Head of caudate nucleus (tissue), 42 donors: ENCODE measurements at places on chromosomes 7 and 10.

DNA sequence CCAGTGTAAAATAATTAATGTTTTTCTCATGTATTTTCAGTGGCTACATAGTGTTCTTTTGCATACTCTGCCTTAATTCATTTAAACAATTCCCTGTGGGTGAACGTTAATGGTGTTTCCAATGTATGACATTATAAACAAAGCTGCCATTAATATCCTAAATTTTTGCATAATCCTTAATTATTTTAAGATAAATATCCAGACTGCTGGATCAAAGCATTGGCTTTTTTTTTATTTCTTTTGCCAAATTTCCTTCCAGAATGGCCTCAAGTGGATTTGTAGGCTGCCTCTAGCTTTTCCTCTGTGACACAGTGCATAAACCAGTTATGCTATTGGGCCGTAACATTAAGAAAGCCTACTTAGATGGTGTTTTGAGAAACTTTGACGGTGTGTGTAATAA is 29.5 kb downstream of the MCM10 start:
- no peak for DNase-seq

DNA sequence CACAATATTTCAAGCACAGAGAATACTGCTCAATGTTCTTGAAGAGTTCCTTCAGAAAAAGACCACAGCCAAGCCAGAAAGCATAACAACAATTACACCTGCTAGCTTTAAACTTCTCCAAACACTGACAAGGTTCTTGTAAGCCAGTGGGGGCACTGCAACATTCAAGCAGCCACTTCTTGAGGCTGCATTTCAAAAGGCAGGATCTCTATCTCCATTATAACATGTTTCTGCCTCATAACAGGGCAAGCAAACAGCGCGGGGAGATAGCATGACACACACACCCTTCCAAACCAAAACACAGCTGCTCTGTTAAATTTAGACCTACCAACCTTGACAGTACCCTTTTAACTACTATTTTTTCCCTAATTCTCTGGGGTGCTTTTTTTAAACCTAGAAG is 30.8 kb downstream of the CHCHD3 start:
- no peak for DNase-seq

- DNase-seq, result no peak
Measured at GRCh38 chr7:67466109-67466508, 469.5 kb downstream of the TYW1 start.

GRCh38 chr10:26502986-26503385 is 64.8 kb downstream of the APBB1IP start:
- no peak for DNase-seq

DNA sequence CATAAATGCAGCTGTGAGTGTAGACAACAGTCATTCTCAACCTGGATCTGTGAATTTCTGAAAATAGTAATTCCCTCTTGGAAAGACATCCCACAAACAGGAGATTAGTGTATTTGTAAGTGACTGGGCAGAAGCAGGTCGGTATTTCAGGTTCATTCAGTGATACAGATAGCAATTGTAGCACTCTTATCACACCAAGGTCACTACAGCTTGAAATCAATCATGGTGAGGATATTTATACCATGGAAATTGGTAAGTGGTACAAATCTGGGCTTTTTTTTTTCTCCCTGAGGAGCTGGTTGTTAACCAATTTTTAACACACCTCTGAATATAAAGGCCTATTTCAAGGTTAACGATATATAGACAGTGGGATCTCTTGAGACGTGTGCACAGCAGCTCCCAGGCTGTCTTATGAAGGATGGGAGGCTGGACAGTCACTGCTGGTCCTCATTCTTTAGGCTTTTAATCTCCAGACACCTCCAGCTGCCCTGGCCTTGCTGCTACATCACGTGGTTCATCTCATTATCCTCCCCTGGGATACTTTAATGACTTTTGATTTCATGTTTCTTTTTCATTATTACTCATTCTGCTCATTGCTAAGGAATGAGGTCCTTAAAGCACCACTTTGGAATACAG is 87.1 kb downstream of the ITGA8 start:
- no peak for DNase-seq

DNA sequence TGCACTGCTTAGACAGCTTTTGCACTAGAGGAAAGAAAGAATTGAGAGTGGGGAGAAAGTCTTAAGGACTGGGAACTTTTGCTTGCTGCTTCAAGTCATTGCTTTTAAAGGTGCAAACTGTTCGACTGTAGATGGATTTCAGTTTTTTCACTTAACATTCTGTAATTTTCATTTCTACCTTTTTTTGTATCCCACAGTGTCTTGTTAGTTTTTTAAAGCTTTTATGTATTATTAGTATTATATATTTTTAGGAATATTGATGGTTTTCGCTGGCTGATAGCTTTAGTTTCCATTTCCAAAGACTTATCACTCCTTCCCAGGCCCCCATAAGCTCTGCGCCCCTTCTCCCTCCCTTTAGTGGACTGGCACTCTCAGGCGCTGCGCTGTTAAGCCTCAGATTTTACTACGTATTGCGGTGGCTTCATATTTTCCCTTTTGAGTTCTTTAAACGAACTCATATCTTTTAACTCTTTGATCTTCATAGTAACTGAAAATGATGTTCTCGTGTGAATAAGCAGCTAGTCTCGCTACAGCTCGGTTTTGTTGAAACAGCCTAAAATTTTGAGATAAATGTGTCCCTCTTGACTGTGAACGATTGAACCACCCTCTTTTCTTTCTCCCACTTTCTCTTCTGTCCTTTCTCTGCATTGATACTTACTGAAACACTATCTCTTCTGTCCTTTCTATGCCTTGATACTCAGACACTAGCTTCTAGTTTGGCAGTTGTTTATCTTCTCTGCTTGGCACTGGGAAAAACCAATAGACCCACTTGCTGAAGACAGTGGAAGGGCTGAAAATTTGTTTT is 2.5 kb upstream of the ETV1 start:
- no peak for DNase-seq

GRCh38 chr10:124604214-124605000 is 139.8 kb downstream of the FAM53B start:
- DNase-seq, result no peak

DNA sequence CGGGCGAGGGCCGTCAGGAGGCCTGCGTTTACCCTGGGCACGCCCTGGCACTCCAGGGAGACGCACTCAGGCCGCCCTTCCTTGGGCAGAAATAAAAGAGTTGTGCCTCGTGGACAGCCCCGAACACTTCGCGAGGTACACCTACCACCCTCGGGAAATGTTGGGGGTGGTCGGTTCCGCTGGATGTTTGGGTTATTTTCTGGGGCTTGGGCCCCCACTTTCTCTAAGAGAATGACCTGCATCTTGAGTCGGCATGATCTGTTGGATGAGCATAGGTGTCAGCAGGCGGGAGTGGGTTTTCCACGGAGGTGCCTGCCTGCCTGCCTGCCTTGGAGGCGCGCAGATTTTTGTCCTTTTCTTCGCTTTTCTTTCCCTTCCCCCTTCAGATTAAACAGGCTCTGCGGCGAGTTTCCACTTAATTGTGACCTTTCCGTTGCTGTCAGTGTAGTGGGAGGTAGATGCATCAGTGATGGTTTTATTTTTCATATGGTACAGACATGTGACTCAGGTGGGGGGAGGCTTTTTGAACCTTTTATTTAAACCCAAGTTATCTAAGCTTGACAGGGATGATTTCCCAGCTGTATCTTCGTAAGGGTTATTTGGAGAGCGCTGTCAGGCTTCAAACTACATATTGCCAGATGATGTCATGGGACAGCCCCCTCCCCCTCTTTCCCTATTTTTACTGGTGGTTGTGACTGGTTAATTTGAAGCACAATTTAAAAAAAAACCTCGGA is 661 bp downstream of the HECTD2 start:
- DNase-seq, result peak; percentile 44

- no peak for DNase-seq
Measured at GRCh38 chr7:51785876-51786275, 469.3 kb upstream of the COBL start.

- DNase-seq, result peak; percentile 31
Measured at GRCh38 chr10:119395280-119396007, 147.1 kb downstream of the RGS10 start.

DNA sequence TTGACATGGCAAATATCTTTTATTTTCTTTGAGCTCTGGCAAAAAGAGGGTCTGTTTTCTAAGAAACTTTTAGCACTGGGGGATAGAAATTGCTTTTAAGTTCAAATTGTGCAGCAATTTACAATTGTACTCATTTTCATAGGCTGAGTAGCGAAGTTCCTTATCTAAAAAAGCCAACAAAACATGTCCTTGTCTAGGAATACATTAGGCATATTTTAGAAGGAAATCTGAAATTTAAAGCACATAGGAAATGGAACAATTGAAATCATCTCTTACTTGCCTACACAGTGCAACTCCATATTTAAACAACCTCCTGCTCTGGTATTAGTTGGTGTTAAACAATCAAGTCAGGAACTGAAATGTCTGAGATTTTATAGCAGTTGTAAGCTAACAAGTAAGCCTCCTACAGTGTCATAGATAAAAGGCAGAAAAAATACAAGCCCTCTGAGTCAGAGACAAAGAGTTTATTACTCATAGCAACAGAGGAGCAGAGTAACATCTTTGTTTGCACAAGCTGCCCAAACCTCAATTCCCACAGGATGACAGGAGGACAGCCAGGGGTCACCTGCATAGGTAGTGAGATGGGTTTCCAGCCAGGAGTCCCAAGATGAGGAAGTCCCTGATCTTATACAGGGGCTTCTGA is 280.2 kb upstream of the HGF start:
- DNase-seq, result no peak

GRCh38 chr7:74173491-74173865 is 678 bp upstream of the EIF4H start:
- no peak for DNase-seq

GRCh38 chr7:115019882-115020605 is 98.2 kb downstream of the MDFIC start:
- DNase-seq, result no peak

GRCh38 chr7:33727315-33727714 is 178.0 kb upstream of the BMPER start:
- DNase-seq, result no peak

DNA sequence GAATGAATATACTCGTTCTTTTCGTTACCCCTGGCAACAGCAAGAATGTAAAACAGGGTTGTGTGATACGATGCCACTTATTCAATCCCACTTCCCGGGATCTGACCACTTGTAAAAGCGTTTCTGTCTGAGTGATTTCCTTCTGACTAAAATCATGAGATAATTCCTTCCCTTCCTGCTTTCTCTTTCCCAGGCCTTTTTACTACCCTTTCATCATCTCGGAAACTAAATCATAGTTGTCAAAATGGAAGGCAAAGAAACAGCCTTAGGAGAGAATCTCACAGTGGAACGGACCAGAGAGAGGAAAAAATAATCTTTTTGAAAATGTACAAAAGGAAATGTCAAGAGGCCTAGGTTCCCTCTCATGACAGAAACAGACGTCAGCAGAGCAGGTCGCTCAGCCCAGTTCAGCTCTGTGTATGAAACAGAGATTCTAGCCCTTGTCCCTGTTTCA is 29.8 kb downstream of the DIP2C start:
- DNase-seq, result no peak

DNA sequence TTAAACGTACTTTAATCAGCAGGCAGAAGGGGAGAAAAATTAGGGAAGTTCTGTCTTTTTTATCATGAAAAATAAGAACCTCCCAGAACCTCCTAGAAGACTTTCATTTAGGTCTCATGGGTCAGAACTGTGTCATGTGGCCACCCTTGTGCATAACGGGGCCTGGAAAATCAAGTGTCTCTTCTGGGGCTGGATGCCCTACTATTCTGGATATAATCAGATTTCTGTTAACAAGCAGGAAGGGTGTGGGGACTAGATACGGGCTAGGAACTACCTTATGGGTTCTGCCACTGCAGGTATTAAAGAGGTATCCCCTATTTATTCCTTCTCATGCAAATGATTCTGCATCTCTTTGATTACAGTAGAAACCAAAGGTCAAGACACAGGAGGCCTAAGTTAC is 14.1 kb downstream of the LANCL2 start:
- no peak for DNase-seq

GRCh38 chr10:66723608-66724400 is 202.0 kb upstream of the LRRTM3 start:
- no peak for DNase-seq

DNA sequence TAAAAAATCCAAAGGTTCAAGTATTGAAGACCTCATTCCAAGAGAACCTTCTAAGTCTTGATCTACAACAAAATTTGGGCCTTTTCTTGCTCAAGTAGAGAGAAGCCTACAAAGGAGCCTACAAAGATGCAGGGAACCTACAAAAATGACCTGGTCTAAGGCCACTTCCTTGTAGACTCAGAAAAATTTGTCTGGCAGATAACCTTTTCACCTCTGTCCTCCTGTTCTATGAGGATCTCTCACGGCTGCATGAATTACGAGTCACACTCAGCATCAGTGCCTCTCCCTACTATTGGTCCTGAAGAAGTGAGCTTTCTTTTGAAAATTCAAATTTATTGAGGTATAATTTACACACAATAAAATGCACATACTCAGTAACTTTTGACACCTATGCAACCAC is 29.3 kb downstream of the CCNJ start:
- DNase-seq, result no peak

DNA sequence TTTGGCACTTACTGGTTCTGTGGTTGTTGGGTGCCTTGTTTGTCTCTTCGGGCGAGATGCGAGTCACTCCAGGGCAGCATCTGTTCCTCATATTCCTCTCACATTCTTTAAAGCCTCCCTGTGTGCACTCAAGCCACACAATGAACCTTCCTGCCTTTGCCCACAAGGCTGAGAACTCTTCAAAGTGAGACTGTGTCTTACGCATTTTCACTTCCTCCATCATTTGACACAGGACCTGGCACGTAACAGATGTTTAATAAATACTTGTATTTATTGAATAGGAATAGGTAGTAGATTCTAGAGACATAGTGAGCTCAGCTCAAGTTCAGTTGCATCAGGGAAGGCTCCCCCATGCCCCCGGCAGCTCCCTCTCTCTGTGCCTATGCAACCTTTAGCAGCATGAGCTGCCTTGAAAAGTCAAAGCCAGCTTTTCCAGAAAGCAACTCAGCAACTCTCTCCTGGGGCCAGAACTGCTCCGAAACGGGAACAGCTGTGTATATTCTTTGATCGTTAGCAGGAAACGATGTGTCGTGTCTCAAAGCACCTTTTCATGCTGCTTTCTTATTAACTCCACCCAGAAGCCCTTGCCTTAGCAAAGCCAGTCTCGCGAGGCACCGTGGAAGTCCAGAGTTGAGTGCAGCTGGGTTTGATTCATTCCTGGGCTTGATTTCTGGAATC is 97.5 kb downstream of the PFKFB3 start:
- DNase-seq, result peak; percentile 46

GRCh38 chr10:93357680-93358079 is 124.5 kb downstream of the MYOF start:
- DNase-seq, result peak; percentile 50

DNA sequence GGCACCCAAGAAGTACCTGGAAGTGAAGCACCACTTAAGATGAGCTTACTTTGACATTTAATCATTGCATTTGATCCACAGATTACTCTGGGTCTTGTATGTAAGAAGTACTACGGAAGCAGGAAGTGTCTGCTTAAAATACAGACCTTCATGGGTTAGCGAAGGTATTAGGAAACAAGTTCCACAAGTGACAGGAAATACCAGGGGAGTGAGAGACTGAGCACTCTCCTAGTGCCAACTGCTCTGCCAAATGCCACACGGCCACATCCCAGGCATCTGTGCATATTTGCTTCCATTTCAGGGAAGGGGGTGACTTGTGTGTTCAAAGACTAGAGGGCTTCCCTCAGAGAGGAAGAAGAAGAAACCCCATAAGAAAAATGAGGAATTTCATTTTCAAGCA is 57.2 kb upstream of the ANK3 start:
- DNase-seq, result no peak

- DNase-seq, result no peak
Measured at GRCh38 chr7:45454771-45455170, 119.4 kb upstream of the ADCY1 start.
